Cardiac fibroblast (primary cell): ENCODE measurements at places on chromosomes 5 and 9.

DNA sequence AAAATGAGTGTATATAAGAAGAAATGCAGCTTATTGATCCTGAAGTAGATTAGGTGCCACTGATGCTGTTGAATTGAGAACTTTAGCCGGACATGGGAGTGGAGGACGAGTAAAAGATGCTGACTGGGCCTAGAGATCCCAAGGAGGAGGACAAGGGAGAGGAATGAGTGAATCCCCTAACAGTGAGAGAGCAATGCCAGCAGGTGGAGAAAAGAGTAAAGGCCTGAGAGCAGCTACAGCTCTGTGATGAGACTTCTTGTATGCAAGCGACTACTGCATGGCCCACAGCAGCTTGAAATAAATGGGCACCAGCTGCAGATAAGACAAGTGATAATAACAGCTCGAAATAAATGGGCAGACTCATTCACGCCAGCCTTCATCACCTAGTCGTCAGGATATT, 44.5 kb upstream of the JMY start:
- no peak for DNase-seq

- DNase-seq: peak; percentile 5
These were observed 15.5 kb upstream of the CTNNA1 start for GRCh38 chr5:138737494-138738265.

GRCh38 chr5:40045429-40045828, 620.6 kb upstream of the DAB2 start:
- DNase-seq: no peak

DNA sequence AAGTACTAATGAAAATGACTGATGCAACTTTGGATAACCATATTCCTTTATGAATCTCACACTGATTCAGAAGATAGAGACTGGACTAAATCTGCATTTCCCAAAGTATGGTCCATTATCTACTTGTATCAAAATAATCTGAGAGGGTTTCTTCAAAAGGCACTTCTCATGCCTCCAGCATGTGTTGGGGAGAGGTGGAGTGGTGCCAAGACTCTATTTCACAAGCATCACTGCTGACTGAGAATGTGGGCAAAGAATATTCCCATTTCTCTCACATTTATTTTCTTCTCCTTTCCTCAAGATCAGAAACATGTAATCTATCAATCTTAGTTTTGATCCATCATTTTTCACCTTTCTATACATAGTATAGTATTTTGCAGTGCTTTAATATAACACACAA, 135.4 kb downstream of the GABRB2 start:
- DNase-seq: no peak

GRCh38 chr9:125330587-125330986, 69.0 kb downstream of the GAPVD1 start:
- DNase-seq: no peak

DNA sequence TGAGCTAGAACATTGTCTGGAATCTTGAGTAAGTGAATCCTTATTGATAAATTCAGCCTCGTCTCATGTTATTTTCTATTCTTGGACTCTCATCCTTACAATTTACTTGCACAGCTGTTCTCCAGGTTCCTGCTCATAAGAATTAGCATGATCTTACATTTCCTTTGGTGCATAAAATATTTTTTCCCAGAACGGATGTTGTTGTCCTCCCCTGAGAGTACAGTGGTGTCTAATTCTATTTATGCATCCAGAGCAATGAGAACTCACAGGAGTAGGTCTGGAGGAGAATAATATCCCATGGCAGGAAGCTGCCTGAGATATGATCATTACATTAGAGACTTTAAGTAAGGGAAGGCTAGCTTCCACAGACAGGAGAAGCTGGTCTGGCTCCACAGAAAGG, 178.4 kb upstream of the MAST4 start:
- peak; percentile 51 for DNase-seq

DNA sequence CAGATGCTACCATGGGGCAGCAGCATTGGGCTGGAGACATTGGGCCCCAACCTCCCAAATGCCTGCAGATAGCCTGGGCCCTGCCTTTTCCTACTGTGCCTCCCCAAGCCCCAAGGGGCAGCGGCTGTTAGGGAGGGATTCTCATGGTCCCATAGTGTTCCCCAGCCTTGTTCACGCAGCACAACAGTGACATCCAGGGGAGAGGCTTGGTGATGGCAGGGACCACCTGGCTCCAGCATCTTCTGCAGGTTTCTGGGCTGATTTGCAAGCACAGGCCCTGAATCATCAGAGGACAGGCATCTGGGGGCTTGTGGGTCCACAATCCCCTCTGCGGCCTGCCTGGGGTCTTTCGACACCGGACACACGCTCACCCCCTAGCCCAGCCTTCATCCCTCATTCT, 354.6 kb downstream of the SLIT3 start:
- DNase-seq: peak; percentile 28

DNA sequence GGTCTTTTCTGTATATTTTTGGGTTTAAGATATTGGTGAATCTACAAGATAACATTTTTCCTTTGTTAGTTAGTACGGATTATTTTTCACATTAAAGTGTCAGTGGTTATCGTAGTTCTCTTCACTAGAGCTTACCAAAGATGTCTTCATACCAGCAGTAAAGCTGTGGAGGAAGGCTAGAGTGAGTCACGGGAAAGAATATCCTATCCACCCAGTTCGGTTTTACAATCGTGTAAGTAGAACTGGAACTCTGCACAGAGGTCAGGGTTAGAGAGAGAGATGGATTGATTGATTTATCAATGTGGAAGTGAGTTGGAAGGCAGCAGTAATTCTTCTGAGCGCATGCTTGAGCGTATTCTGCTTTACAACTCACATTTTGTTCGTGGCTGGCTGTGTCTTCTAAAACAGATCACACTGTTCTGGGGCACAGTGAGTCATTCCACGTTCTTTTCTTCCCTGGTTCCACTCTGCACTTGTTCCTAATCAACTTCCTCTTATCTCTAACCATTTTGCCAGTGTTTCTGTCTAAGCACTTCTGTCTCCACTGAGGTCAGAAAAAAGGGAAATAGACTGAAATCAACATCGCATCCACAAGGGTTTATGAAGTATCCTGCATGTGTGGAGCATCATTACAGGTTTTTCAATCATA, 86.5 kb upstream of the ARRDC3 start:
- peak; percentile 39 for DNase-seq

DNA sequence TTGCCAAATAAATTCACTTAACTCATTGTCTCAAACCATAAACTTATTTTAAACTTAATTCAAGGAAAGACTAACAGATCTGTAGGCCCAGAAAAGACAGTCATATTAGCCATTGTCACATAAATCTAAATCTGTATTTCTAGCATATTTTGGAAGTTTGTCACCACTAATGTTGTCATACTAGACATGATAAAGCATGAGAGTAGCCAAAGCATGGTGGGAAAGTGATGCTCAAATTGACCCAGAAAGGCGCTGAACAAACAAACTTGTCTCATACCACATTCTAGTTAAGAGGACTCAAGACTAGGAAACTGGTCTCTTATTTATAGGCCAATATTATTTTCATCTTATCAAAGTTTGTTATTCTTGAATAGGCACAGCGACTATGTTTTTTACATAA, 99.4 kb downstream of the VCAN start:
- peak; percentile 81 for DNase-seq

DNA sequence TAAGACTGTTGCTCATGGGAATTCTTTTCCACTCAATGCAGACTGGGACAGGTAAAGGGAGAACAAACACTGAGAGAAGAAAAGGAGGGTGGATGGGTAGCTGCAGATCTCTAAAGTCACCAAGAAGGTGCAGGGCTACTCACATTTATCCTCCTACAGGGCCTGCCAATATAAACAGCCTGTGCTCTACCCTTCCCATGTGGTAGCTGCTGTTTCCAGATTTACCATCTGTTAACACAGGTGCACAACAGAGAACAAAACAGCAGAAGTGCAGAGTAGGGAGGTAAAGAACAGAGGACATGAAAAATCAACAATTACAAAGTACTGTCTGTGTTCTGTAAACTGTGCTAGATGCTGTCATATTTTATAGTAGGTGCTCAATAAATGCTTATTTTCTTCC, 26.0 kb downstream of the JAKMIP2 start:
- DNase-seq: no peak

- DNase-seq: peak; percentile 93
These were observed 25.7 kb downstream of the UTP15 start for GRCh38 chr5:73591102-73591695.

DNA sequence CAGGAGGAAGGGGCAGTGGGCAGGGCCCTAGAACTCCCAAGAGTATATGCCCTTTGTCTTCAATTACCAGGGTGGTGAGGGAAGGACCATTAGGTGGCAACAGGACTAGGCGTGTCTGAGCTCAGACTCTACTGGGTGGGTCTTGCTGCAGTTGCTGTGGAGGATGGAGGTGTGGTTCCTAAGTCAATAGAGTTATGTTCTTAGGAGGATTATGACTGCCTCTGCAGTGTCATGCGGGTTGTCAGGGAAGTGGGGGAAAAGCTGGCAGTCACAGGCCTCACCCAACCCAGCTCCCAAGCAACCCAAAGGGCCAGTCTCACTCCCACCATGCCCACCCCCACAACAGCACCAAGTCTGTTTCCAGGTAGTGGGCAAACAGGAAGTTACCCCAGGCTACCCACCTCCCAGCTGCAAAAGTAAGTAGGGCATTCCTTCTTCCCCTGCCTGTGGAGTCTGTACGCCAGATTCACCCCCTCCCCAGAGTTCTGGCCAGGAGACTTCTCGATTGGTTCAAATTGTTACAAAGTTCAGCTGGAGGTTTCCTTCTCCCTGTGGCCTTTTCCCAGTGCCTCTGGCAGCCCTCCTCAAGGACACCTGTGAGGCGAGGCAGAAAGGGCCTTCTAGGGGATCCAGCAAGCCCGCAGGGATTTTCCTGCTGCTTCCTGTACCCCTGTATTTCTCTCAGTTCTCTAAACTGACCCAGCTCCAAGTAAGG, 145.3 kb downstream of the HINT1 start:
- DNase-seq: no peak

- no peak for DNase-seq
These were observed 155.2 kb downstream of the TMEM161B start for GRCh38 chr5:88113429-88113828.

- DNase-seq: no peak
These were observed 8.0 kb downstream of the CLPTM1L start for GRCh38 chr5:1336749-1337488.

DNA sequence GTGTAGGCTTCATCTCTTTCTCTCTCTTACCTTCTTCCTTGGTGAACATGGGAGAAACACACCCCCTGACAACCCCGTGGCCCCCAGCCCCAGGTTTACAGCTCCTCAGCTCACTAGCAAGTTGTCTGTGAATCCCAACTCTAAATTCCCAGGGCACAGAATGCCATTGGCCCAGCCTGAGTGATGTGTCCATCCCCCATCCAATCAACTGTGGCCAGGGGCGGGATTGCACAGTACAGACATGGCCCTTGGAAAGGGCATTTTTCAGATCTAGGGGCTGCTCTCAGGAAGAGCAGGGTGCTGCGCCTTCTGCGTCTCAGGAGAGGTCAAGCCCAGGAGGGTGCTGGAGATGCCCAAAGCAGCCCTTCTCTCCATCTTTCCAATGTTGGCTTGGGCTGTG, 48.2 kb upstream of the ASS1 start:
- DNase-seq: no peak

DNA sequence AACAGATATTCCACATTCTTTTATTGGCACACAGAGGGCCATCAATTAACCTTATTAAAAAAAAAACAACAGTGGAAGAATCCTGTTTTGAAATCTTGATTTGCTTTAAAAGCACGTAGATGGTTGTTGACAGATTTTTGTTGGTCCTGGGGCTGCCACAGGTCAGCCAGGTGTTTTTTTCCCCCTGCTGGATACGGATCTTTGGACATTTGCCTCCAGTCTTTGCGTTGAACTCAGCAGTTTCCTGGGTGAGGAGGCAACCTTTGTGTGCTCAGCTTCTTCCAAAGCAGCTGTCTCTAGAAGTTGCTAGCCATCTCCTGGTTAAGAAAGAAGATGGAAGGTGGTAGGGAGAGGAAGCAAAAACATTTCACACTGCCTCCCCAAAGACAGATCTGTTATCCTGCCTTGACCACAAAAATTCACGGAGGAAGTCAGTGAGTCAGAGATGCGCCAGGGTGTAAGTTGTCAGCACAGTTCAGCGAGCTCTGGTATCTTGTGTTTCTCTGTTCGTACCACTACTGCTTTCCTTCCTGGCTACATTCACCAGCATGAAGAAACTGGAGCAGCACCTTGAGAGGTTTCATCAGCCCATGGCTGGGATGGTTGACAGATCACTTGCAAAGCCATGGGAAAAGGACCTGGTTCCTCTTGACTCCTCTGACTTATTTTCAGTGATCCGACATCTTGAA, 207.3 kb downstream of the ARHGAP26 start:
- DNase-seq: peak; percentile 87

GRCh38 chr9:106420511-106420944, 442.4 kb upstream of the ZNF462 start:
- no peak for DNase-seq

GRCh38 chr9:87950296-87950695, 24.0 kb downstream of the CDK20 start:
- no peak for DNase-seq

DNA sequence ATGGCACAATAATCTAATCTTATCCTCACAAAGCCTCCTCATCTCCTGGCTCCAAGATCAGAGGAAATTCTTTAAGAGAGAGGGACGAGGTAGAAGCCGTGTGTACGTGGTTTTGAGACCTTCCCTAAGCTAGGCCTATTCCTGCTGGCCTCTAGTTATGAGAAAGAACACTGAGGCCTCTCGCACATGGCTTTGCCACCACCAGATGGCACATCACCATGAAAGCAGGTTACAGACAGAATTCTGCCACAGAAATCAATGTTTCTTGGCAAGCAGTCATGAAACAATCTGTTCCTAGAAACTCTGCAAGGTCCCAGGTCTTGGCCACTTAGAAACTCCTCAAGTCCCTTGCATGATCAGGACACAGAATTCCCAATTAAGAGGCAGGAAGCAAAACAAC, 268.2 kb upstream of the TAS2R1 start:
- peak; percentile 74 for DNase-seq

DNA sequence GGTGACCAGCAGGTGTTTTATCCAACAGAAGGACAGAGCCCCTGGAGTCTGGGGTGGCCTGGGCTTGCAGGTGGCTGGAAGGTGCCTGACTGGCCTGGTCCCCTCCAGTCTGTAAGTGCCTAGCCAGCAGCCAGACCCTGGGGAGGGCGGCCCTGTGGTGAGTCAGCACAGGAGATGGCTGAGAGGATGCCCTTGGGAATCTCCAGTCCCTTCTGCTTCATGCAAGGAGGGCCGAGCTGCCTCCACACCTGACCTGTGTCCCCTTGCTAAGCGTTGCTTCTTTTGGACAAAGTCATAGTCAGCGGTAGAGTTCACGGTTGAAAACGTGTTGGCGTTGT, 20.2 kb downstream of the OBP2B start:
- no peak for DNase-seq

DNA sequence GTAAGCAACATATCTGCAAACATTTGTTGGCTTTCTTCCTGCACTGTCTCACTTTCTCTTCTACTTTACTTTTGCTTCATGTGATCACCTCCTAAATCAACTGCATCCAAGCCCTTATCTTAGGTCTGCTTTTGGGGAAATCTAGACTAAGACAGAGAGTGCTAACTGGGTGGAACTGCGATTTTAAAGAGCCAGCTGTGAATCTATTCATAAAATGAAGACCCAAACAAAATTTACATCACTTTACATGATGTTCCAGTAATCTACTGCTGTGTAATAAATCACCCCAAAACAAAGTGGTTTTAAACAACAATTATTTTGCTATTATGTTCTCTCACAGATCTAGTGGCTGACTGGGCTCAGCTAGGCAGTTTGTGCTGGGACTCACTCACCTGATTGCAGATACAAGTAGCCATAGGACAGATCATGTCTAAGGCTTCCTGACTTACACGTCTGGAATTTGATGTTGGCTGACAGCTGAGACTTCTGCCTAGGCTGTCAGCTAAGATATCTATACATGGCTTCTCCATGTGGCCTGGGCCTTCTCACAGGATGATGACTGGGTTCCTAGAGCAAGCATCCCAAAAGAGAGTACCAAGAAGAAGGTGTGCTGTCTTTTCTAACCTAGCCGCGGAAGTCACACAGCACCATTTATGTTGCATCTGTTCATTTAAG, 145.1 kb upstream of the TBCA start:
- no peak for DNase-seq
